ENCODE measurements at places on chromosomes 3 and 15.
A peak's percentile ranks its signal among the peaks of the same experiment; 100 is the strongest.

DNA sequence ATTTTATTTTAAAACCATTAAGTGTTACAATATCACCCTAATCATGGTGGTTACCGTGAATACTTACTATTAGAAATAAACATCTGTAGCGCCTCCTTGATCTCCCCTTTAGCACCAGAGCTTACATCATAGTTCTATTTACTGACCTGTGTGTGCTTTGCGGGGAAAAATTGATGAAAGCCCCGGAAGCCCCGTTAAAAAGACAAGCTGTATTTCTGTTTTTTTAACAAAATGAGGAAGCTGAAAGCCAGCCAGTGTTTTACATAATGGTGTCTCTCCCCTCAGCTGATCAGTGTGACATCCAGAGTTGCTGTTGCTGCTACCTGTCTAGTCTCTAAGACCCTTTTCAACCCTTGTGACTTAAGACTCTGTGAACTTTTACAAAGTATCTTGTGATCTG, 100.8 kb downstream of the OPA1 start:
- no peak for ATAC-seq

DNA sequence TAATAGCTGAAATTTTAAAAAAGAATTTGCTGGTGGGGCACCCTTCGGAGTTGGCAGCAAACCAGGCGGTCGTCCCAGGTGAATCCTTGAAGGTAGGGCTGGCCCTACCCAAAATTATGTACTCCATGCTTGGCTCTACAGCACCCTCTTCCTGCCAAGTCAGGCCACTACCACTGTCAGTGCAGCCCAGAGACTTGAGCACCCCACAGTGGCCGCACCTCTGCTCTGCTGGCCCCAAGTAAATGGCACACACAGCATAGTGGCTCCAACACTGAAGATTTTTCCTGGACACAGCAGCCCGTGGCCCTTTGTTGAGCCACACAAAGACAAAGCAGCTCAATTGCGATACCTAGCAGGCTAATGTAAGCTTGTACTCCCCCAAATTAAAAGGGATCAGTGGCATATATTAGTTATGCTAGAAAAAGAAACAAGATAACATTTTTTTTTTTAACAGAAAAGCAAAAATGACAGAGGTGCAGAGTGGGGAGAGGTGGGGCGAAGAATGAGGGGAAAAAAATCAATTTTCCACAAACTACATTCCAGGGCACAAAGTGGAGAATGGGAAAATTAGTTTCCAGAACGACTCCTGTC, 250.5 kb downstream of the UACA start:
- peak; percentile 61 for ATAC-seq

GRCh38 chr3:196341137-196341536, 2.9 kb upstream of the TM4SF19 start:
- ATAC-seq = no peak

DNA sequence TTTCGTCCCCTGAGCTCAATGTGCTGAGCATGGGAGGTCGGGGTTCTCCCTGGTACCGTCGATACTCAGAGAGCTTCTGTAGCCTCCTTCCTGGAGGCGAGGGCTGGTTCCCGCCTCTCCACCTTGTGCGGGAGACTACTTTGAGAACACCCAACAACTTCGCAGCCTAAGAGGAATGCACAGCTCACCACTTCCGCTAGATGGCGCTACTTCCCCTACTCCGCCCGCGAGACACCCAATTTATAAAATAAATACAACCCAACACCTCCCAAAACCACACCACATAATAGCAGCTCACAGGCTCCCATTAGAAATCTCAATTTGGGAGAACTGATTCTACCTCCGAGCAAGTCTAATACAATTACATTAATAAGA, 1.2 kb downstream of the RGMA start:
- ATAC-seq = peak; percentile 84

GRCh38 chr15:83947156-83947555, 288.4 kb upstream of the GOLGA6L4 start:
- no peak for ATAC-seq

GRCh38 chr3:172257648-172258400, 190.4 kb downstream of the GHSR start:
- no peak for ATAC-seq

DNA sequence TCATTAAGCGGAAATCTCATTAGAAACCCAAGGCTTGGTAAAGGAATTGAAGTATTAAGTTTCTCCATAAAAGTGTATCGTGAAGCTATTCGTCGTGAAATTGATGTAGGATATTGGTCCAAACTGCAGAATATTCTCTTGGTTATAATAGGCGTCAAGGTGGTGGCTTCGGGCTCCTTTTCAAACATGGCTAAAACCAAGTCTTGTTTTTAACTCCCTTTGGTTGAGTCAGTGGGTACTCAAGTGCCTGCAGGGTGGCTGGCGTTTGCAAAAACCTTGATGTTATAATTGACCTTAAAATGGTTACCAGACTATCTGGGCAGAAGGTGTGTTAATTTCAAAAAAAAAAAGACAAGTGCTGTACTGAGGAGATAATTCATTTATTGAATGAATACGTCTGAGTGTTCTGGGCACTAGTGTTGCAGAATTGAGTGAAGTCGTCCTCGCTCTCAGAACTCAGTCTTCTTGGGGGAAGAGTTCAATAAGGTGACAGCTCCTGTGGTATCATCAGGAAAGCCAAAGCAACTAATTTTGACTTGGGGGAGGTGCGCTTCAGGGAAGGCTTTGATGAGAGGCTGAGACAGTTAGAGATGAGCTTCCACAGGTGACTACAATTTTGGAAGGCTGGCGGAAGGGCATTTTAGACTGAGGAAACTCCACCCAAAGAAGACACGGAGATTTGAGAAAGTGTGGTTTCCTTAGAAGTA, 1.5 kb downstream of the UBE2Q2 start:
- ATAC-seq = no peak
